Endothelial cell of coronary artery (primary cell): ENCODE measurements at places on chromosomes 5 and 9. TPM values are rescaled to one million over a fixed set of nuclear protein-coding genes. Genes with fewer than 3 reads are reported as not detected.

Gene FRRS1L
- 0.28 TPM in 1 of 2 replicates, not detected in the other for total RNA-seq

Gene RALGPS1
- total RNA-seq = 2.1 and 2.2 TPM in 2 replicates

Gene GBGT1
- total RNA-seq = 9.6 and 11.2 TPM in 2 replicates

Gene SPARC
- total RNA-seq = 628 and 1,632 TPM in 2 replicates

Gene CARD6
- total RNA-seq = 21.1 and 22.9 TPM in 2 replicates

Gene C9orf50
- 0.09 TPM in 1 of 2 replicates, not detected in the other for total RNA-seq

Gene ORM2
- not detected in 2 replicates for total RNA-seq

Gene IFNB1
- total RNA-seq = not detected in 2 replicates

Gene SPINK4
- not detected in 2 replicates for total RNA-seq

Gene MARVELD2
- 1.7 and 2.1 TPM in 2 replicates for total RNA-seq

Gene BHMT
- not detected in 2 replicates for total RNA-seq

Gene FAM169A
- total RNA-seq = 0.28 and 0.45 TPM in 2 replicates
